Activated CD4-positive, alpha-beta T cell treated with anti-CD3 and anti-CD28 coated beads for 48 hours (primary cell): ENCODE measurements at places on chromosomes 2 and 18.

- no peak for DNase-seq
Observed at GRCh38 chr2:183001948-183002347, 36.3 kb downstream of the NCKAP1 start.

DNA sequence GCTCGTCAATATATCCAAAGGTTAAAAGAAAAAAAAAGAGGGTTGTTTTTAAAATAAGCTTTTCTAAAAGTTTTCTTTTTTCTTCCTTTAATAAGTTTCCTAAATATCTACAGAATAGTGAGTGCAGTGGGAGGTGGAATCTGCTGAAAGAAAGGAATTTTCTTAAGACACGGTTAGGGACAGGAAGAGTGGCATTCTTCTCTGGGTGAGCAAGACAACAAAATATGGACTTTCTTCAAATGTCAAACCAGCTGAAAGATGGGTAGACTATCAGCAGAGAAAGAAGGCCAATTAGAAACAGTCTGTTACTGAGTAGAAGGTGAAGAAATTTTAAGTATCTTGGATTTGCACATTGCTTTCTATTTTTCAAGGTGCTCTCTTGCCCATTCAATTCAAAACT lies 222.7 kb upstream of the PIK3C3 start:
- no peak for DNase-seq

DNA sequence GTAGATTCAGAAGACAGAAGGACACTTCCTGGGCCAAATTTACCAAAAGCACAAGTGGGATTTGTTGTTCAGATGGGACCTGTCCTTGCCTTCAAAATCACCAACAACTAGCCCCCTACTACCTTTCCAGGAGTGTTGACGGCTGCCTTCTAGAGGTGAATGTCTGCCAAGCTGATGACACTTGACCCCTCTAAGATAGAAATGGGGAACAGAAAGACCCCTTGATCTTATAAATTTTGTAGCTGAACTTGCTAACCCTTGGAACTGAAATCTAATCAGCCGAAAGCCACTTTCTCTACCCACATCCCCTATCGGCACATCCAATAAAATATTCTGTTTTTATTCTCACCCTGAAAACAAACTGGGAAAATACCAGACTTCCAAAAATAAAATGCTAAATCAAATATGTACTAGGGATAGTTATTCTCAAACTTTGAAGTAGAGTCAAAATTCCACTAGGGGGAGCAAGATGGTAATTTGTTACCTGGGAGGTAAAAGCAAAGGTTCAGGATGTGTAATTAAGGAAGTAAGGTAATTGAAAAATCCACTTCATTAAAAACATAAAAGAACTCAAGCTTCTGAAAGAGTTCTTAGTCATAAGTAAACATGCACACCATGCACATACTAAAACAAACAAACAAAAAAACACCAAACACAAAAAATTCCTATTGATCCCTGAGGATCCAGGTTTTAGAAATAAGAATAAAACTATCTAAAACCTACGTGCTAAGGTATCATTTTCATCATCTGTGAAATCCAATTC lies 119.2 kb downstream of the ANKRD44 start:
- no peak for DNase-seq

DNA sequence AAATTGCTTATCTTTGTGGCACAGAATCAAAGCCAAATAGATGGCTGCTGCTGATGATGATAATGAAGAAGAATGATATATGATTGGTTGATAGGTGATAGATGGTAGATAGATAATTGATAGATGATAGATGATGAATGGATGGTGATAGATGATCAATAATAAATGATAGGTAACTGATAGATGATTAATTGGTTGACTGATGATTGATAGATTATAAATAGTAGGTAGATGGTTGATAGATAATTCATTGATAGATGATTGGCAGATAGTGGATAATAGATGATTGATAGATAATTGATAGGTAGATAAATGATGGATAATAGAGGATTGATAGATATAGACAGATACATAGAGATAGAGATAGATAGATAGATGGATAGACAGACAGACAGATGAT lies 430.2 kb downstream of the EIPR1 start:
- DNase-seq = no peak

DNA sequence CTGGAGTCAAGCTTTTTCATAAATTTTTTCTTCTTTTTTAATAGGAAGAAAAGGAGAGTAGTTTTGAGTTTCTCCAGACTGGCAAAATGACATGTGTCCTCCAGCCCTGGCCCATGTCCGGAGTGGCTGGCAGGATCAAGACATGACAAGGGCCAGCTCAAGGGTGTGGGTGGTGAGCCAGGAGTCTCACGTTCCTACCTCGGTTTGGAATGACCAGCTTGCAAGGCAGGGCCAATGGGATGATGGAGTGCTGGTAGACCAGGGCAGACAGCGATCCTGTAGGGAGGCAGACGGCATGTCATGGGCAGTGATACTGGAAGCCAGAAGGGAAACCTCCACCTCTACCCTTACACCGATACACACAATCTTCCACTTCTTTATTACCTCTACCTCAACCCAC lies 190.6 kb downstream of the TNS1 start:
- no peak for DNase-seq
